ENCODE measurements at places on chromosomes 1 and 21. TPM values are rescaled to one million over a fixed set of nuclear protein-coding genes. Genes with fewer than 3 reads are reported as not detected.

Gene SPAG17
- 0.17 TPM for total RNA-seq

DNA sequence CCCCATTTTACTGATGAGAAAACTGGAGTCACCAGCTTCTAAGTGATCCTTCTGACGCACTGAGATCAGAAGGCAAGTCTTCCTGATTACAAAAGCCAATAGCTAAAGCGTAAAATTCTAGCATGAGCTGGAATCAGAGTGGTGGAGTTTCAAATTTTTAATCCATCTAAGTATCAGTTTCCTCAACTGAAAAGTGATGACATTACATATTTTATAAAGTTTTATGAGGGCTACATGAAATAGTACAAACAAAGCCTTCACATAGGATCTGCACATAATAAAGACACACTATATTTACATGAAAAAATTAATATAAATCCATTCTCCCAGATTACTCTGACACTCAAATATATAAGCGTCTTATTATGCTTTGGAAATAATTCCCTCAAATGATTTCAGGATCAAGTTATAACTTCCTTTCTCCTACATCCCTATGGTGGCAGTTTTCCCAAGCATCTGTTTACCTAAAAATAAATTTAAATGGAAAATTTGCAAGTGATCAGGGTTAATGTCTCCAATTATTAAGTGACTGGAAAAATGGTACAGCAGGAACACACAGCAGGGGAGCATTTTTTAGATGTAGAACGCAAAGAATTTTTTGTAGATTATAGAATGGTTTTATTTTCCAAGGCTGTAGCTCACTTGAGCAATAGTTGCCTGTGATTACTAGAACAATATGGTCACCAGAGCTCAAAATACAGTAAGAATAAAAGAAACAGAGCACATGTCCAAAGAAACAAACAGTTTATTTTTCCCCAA is 490.4 kb upstream of the C1orf87 start:
- DNase-seq, result no peak

DNA sequence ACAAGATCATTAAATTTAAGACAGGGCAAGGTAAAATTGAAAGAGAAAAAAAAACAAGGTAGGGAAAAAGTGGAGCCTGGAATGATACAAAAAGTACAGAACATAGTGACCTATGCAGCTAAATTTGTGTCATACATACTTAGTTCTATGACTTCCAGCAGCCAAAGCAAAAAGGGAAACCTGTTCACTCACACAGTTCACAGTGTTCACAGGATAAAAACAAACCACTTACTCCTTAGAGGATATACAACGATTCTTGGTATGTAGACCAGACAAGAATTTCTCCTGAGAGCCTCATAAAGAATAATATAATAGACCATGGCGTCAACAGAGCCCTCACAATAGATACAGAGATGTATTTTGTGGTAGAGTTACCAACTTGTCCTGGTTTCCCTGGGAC is 27.5 kb downstream of the COA7 start:
- DNase-seq, result no peak

Gene HENMT1
- 2.8 TPM for total RNA-seq

GRCh38 chr1:6592865-6593593 is 9.6 kb downstream of the KLHL21 start:
- DNase-seq, result no peak

Gene TRIM67
- total RNA-seq, result 0.42 TPM

DNA sequence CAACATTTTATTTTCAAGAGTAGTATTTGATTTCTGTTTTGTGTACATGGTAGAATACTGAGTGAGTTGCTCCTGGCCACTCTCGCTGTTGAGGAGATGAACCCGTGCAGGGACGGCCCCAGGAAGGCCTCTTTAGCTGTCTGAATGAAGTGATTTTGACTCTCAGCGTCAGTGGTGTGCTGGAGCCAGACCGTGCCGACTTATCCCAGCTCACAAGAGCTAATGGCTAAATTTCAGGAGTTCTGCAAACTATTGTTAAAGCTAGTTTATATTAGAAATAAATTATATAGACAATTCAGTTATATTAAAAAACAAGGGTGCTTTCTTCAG is 111.2 kb upstream of the KIF26B start:
- DNase-seq, result no peak

Measured in esophagus muscularis mucosa (tissue), 4 donors.